Osteoblast (primary cell): ENCODE measurements at places on chromosomes 13 and 19. TPM values are rescaled to one million over a fixed set of nuclear protein-coding genes. Genes with fewer than 3 reads are reported as not detected.
A peak's percentile ranks its signal among the peaks of the same experiment; 100 is the strongest.

DNA sequence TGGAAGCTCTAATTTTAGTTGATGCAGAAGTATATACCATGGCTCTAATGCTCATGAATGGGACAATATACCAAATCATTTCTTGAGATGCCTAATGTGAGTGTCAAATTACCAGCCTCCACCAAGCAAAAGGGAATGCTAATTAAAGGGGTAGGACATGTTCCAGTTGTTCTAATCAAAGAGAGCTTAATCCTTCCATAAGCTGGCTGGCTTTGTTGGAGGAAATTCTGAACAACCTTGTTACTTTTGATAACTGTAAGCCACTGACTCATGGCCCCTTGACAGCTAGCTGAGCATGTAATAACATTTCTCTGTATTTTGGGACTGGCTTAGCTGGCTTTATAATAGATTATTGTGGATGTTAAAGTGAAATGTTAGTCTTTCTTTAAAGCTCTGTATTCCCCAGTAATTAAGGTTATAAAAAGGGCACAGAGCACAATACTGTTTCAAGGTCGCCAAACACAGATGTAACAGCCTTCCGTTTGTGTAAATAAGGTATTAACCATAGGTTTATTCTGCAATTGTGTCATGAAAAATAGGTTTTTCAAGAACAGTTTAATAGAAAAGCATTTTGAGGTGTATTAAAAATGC lies 1194.0 kb downstream of the PCDH9 start:
- DNase-seq = no peak

ZSWIM9 gene
- 1.5 and 2.2 TPM in 2 replicates for total RNA-seq

- DNase-seq = peak; percentile 10
Observed at GRCh38 chr19:38512277-38512676, 78.8 kb downstream of the RYR1 start.

DNA sequence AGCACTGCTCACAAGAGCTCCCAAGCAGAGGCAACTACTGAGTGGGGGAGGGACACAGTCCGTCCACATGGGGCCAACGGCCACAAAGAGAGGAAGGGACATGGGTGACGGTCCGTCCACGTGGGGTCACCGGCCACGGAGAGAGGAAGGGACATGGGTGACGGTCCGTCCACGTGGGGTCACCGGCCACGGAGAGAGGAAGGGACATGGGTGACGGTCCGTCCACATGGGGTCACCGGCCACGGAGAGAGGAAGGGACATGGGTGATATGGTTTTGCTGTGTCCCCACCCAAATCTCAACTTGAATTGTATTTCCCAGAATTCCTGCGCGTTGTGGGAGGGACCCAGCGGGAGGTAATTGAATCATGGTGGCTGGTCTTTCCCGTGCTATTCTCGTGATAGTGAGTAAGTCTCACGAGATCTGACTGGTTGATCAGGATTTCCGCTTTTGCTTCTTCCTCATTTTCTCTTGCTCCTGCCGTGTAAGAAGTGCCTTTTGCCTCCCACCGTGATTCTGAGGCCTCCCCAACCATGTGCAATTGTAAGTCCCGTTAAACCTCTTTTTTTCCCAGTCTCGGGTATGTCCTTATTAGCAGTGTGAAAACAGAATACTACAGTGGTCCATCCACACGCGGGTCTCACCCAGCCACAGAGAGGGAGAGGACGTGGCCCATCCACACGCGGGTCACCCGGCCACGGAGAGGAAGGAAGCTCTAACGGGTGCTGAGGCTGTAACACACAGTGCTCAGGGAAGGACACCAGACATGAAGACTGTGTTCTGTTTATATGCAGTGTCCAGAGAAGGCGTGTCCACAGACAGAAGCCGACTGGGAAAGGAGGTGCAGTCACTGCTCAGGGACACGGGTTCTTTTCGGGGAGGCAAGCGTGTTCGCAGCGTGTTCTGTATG lies 48.5 kb downstream of the GAS6 start:
- DNase-seq = no peak

TTYH1 gene
- total RNA-seq = not detected in 2 replicates

GRCh38 chr19:39078436-39079200 lies 5.5 kb upstream of the ACP7 start:
- DNase-seq = peak; percentile 94

DNA sequence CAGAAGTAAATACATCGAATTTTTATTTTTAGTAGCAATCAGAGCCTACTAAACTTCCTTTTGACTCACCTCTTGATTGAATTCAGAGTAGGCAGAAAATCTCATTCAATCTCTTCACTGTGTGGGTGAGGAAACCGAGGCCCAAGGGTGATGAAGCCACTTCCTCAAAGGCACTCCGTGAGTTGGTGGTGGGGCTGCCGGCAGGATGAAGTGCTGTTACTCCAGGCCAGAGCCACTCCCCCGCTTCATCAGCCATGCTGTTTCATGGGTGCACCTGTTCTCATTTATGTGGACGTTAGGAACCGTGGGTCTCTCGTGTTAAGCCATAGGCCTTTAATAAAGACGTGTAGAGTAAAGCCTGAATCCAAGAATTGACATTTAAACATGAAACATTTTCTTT lies 13.2 kb downstream of the ING1 start:
- DNase-seq = no peak

DNA sequence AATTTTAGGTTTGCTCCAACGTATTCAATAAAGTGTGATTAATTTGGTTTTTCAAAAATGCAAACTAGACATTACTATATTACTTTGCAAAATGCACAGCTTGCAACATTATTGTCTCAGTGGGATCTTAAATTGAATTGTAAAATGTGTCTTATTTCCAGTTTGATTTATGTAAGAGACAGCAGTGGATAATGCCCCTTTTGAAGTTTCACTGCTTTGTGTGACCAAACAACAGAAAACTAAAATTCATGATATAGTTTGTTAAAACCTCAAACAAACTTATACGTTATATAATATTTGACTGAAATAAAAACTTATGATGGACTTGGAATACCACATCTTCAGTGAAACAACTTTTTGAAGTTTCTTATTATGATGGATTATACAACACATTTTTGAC lies 279.8 kb downstream of the DACH1 start:
- DNase-seq = no peak

GRCh38 chr19:48415395-48415794 lies 21.9 kb downstream of the GRIN2D start:
- DNase-seq = peak; percentile 72

DNA sequence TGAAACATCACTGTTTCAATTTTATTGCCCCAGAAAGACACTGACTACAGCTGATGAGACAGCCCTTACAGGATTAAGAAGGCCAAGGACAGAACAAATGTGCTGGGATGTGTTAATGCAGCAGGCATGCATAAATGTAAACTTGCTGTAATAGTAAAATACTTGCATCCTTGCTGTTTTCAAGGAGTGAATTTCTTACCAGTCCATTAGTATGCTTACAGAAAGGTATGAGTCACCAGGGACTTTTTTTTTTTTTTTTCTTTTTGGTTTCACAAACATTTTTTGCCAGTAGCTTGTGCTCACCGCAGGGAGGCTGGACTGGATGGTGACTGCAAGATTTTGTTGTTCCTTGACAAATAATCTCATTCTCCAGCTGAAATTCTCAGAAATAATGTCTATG lies 55.1 kb downstream of the GPR180 start:
- DNase-seq = peak; percentile 54

GRCh38 chr19:10510301-10510802 lies 6.9 kb downstream of the S1PR5 start:
- peak; percentile 91 for DNase-seq

DNA sequence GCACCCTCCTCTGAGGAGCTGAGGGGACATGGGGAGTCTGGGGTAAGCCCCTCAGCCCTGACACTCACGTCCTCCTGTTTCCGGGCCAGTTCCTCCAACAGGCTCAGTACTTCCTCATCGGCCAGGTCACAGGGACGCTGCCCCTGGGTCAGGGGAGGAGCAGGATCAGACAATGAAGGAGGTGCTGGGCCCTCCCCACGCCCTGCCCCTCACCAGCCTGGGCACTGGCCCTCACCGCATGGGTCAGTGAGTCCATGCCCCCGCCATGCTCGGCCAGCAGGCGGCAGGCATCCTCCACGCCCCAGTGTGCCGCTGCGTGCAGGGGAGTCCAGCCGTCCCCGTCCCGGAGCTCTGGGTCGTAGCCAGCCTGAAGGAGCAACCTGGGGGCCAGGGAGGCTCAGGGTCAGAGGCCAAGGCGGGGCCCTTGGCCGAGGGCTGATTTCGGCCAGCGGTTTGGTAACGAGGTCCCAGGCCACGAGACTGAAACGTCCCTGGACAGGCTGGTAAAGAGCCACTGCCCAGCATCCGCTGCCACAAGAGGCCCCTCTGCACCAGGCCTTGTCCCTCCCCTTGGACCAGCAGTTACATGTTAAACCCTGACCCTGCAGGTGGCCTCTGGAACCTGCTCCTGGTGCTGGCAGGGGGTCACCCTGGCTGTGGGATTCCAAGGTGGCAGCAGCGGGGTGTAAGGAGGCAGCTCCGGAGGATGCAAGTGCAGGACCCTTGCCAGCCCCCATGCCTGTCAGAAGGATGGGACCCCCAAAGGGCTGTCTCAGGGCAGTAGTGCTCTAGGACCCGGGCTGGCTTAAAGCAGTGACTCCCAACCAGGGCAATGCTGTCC lies 18.5 kb downstream of the PPP1R12C start:
- peak; percentile 79 for DNase-seq

GRCh38 chr19:44647144-44647543 lies 3.4 kb downstream of the PVR start:
- DNase-seq = no peak

DNA sequence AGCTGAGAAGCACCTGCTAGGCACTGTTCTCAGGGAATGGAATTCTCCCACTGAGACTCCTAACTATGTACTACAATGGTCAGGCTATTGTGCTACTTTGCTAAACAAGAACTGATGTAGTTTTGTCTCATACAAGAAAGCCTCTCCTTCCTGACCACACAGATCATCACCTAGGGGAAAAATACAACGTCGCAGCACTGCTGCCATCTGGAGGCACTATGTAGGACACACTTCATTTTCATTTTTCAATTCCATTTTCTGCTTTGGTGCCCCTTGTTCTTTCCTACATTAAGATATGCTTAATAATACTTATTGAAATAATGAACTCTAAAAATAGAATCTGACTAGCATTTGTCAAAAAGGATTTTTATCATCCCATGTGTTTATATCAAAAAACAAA lies 21.1 kb downstream of the PROSER1 start:
- DNase-seq = no peak

COL4A2 gene
- total RNA-seq = 267 and 291 TPM in 2 replicates

DNA sequence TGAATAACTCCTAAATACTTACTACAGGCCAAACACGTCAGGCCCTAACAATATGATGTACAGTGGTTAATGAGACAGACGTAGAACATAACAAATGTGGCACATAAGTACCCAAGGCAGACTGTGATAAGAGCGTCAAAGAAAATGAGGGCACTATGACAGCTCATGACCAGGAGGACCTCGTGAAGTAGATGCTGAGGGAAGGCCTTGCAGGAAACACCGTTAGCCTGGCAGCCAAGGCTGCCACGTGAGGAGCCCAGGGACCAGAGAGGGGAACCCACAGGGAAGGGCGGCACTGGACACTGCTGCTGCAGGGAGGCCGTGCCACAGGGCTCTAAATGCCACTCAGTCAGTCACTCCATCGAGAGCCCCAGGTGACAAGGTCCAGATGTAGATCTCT lies 5.7 kb downstream of the TUBGCP3 start:
- no peak for DNase-seq

ZSCAN4 gene
- total RNA-seq = under 0.01 and 0.36 TPM in 2 replicates

DNA sequence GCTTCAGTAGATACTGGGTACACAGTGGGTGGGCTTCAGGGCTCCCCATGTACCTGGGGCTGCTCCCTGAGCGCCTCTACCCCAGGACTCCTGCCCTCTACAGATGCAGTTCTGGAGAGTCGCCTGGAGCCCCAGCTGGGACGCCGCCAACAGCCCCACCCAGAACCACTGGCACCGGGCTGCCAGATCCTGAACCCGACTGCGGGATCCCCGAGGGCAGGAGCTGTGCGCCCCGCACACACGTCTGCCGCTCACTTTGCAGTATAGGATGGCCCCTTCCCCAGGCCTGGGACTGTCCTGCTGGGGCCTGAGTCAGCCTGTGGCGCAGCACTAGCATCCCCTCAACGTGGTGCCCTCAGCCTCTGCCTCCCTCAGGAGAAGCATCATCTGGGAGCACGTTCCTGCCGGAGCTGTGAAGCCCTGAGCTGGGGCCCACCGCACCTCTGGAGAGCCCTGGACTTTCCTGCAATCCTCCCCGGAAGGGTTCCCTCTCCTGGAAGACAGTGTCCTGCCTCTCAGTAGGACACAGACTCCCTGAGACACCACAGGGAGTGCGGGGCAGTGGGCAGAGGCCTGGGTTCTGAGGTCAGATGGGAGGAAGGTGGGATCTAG lies 3.7 kb downstream of the REXO1 start:
- no peak for DNase-seq

OVOL3 gene
- not detected in 2 replicates for total RNA-seq

- peak; percentile 90 for DNase-seq
Observed at GRCh38 chr19:55304279-55304978, 20.6 kb downstream of the BRSK1 start.
